NCI-H1105 (cell line): ENCODE measurements at places on chromosomes 6 and 20.

GRCh38 chr20:57316795-57317201 lies 12.8 kb upstream of the SPO11 start:
- no peak for DNase-seq

DNA sequence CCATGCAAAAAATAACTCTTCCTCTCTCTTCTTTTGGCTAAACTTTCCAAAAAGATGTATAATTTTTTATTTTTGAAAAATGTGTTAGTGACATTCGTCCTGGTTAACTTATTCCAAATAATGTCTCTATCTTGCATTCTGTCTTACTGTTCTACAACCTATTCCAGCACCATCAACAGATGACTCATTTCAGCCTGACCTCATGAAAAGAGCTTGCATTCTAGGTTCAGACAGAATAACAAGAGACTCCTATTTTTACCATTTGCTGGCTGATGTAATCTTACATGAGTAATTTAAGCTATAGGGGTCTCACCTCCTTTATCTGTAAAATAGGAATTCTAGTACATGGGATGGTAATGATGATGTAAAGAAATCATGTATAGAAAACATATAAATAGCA lies 109.0 kb downstream of the FUT9 start:
- no peak for DNase-seq

- no peak for DNase-seq
Observed at GRCh38 chr6:393391-394221, 2.1 kb downstream of the IRF4 start.

DNA sequence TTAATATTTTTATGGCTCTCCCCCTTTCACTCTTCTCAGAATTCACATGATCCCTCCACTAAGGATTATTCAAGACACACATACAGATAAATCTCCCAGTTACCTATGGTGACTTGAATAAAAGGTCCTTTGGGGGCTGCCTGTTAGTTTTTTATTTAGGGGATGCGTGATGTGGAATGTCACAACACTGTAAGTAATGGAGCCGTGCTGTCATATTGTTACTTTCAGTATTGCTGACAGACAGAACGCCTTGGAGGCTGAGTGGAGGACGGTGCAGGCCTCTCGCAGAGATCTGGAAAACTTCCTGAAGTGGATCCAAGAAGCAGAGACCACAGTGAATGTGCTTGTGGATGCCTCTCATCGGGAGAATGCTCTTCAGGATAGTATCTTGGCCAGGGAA lies 291.7 kb downstream of the UTRN start:
- no peak for DNase-seq

DNA sequence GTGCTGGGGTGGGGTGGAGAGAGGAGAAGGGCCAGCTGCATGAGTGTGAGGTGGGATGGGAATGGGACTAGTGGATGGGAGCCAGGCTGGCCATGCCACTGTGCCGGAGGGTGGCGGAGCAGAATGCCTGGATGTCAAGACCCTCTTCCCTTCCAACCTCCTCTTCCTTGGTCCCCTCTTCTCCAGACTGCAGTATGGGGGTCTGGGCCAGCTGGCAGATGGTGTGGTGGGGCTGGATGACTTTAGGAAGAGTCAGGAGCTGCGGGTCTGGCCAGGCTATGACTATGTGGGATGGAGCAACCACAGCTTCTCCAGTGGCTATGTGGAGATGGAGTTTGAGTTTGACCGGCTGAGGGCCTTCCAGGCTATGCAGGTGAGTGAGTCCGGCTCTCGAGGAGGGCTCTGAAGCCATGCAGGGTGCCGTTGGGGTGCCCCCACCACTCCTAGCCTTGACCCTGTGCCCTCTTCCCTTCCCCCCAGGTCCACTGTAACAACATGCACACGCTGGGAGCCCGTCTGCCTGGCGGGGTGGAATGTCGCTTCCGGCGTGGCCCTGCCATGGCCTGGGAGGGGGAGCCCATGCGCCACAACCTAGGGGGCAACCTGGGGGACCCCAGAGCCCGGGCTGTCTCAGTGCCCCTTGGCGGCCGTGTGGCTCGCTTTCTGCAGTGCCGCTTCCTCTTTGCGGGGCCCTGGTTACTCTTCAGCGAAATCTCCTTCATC lies 7.7 kb downstream of the DDR1 start:
- DNase-seq, result no peak

DNA sequence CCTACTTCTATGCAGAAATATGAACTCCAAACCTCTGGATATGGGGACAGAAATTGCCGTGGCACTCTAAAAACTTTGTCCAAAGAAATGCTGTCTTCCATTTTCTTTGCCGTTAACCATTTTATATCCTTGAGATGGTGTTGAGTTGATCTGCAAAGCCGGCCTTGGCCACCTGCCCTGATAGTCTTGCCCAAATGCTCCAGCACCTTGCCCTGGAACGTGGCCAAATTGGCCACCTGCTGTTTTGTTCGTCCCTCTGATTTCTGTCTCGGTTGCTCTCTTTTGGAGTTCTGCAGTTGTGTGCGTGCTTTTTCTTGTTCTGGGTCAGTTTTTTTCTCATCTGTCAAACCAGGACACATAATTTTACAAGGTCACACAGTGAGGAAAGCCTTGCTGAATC lies 239.7 kb upstream of the GMDS start:
- DNase-seq, result peak; percentile 90

DNA sequence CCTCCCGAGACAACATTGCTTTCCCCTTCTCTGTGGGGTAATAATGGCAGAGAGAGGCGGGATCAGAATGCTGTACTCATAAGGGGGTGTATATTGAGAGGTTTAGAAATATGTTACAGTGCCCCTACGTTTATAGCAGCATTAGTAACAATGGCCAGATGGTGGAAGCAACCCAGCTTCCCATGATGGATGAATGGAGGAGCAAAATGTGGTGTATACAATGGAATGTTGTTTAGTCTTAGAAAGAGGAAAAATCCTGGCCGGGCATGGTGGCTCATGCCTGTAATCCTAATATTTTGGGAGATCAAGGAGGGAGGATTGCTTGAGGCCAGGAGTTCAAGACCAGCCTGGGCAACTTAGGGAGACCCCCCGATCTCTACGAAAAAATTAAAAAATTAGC lies 12.9 kb downstream of the BANF2 start:
- DNase-seq, result no peak

DNA sequence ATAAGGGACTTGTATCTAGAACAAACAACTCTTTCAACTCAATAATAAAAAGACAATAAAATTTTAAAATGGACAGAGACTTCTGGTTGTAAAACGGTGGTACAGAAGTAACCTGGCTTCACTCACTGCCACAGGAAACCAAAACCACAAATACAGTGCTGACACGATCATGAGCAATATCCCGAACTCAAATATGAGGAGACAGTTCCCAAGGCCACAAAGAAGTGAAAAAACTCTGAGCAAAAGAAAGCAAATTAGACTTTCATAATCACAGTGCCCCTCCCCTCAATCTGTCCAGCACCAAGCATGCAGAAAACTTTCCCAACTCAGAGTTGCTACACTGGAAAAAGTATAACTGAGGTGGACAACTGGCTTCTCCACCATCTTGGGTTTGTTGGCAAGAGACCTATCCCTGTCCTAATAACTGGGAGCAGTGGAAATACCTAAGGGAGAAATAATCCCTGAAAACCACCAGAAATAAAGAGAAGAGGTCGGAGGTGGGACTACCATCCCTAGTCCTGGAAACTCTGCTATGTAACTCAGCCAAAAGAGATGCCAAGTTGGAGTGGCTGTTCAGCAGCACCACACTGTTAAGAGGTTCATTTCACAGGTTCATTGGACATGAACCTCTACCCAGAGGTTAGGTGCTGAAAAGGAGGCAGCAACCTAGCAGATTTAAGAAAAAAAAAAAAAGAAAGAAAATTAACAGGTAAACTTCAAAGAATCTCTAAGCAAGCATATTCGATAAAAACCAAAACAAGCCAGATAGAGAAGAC lies 55.5 kb downstream of the REV3L start:
- DNase-seq, result no peak

DNA sequence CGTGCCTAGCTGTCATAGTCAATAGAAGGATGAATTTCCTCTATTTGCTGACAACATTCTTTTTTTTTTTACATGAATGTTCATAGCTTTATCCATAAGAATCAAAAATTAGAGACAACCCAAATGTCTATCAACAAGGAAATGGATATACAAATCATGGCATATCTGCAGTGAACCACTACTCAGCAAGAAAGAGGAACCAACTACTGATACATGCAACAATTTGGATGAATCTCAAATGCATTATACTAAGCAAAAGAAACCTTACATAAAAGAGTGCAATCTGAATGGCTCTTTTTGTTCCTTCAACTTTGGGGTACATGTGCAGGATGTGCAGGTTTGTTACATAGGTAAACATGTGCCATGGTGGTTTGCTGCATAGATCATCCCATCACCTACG lies 17.7 kb upstream of the MCM9 start:
- DNase-seq, result no peak

DNA sequence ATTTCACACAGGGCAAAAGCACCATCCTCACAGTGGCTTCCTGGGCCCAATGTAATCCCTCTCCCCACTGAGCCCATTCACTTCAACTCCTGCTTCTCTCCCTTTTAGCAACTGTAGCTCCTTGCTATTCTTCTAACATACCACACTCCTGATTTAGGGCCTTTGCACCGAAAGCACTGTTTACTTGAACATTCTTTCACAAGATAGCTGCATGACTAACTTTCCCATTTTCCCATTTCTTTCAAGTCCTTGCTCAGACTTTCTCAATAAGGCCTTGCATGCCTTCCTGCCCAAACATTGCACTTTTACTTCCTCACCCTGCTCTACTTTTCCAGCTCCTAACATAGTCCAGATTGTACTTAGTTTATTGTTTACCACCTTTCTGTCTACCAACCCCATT lies 73.0 kb downstream of the SHPRH start:
- no peak for DNase-seq

GRCh38 chr6:163254341-163254835 lies 160.1 kb upstream of the QKI start:
- DNase-seq, result no peak

GRCh38 chr6:161413355-161413771 lies 139.5 kb upstream of the AGPAT4 start:
- DNase-seq, result no peak

DNA sequence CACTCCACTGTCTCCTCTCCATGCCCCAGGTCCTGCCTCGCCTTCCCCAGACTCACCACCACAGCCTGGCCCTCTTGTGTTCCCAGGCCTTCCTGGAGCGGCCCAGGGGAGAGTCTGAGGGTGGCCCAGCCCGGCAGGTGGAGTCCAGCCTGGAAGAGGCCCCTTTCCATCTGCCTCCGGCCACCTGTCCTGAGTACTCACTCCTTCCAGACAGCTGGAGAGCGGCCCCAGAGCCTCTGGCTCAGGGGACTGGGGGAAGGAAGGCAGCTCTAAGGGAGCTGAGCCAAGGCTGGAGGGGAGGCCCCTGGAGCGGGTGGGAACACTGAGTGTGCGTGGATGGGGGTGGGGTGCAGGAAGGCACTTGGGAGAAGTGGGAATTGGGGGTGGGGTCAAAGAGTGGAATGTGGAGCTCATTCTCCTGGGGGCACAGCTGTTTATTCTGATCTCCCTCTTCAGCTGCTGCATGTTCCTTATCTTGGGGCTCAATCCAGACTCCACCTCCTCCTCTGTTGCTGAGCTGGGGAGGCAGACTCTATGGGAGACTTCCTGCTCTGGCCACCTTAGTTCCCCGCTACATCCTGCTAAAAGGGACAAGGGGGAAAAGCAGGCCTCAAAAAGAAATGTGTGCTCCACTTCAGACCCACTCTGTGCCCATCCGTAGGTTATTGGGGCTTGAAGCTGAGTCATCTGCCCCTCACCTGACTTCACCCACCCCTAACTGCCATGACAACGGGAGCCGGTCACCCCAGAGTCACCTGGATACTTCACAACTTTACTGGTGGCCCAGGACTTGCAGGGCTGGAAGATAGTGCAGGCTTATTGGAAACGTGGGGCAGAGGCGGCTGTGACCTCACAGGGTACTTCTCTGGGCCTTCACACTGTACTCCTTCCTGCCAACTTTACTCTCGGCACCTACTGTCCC lies 19.5 kb upstream of the TAF8 start:
- DNase-seq, result no peak

- no peak for DNase-seq
Observed at GRCh38 chr6:84422380-84422968, 195.0 kb upstream of the CEP162 start.

DNA sequence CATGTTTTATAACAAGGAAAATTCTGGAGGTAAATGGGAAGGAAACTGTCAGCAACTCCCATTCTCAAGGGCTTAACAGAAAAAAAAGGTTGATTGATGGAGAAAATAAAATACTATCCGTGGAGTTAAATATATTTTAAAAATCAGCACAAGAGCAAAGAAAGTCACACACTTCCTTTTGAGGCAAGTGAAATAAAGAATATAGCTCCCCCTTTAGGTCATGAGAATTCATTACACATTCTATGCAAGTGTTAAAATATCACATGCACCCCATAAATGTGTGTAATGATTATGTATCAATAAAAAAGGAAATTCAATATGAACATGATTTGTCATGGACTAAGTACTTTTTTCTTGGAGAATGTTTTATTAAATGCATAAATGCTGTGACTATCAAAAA lies 349.2 kb downstream of the TPBG start:
- no peak for DNase-seq

DNA sequence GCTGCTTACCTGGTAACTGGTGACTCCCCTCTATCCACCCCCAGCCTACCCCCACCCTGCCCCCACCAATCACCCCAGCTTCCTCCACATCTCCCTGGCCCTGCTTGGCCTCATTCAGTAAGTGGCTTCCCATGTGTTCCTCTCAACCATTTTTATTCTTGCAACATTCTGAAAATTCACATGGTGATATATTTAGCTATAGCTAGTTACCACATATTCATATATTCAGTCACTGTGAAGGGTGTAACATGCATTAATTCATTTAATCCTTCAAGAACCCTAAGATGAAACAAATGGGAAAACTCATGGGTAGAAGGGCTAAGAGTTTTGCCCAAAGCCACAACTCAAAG lies 95.4 kb upstream of the CEP85L start:
- no peak for DNase-seq

DNA sequence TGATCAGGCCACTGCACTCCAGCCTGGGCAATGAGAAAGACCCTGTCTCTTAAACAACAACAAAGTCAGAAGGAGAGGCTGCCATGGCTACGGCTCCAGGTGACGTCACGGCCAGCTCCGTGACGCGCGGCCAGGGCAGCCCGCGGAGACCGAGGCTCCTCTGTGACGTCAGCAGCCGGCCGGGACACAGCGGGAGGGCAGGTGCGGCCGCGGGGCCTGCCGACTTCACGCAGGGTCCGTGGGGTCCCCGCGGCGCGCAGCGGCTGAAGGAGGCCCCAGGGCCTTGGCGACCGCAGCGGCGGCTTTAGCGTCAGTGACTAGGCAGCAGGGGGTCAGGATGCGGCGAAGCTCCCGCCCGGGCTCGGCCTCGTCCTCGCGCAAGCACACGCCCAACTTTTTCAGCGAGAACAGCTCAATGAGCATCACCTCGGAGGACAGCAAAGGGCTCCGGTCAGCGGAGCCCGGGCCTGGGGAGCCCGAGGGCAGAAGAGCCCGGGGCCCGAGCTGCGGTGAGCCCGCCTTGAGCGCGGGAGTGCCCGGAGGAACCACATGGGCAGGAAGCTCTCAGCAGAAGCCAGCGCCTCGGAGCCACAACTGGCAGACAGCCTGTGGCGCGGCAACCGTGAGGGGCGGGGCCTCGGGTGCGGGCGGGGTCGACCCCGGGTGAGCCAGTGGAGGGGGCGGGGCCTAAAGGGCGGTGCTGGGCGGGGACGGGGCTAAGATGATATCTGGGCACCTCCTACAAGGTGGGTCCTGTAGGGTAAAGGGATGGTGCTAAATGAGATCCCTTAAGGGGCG lies at the start of gene SPAG4:
SPAG4 (plus strand) TSS at position 163 of the 798 bp plus-strand sequence; CDS start at position 338, 175 bp downstream.
- peak; percentile 97 for DNase-seq

GRCh38 chr6:1100269-1100668 lies 211.6 kb upstream of the FOXQ1 start:
- no peak for DNase-seq

GRCh38 chr20:14764511-14765369 lies 427.3 kb upstream of the FLRT3 start:
- no peak for DNase-seq
